ENCODE measurements at places on chromosomes 7 and 10.

DNA sequence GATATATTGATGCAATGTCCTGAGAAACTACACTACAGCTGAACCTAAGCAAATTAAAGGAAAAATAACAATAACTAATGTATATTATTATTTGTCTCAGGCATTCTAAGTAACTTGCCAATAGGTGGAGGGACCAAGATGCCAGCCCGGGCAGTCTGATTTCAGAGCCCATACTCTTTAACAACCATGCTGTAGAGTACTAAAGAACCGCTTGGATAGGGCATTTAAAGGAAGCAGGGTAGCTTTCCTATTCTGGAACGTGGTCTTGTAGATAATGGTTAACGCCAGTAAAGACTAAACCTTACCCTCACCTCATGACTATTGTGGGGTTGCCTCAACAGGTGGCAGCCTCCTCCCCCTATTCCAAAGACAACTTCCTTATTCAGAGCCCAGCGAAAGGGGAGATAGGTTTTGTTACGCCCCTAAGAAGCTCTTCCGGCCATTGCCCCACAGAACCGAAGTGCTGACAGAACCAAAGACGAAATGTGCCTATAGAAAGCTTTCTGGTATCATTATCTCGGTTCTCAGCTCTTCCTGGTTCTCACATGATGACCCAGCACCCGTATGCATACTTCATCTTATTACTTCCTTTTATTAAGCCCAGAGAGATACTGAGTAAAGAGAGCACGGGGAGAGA, 707 bp upstream of the C1GALT1 start:
- DNase-seq, result peak; percentile 15

DNA sequence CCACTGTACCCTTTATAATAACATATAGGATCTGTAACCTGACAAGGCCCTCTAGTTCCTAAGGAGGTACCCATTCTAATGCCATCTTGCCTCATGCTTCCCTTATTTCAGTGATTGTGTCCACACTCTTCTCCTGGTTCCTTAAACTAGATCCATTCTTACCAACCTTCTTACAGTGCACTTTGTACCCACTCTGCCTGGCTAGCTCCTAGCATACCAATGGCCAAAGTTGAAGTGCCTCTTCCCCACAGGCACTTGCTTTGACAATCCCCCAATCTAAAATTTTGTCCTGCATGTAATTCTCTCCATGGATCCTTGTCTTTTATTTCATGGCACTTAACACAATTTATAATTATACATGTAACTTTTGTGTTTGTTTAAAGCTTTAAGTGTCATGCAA, 40.9 kb downstream of the CCDC71L start:
- DNase-seq, result no peak

GRCh38 chr10:131855461-131856401, 45.1 kb upstream of the PPP2R2D start:
- DNase-seq, result no peak

- no peak for DNase-seq
Measured at GRCh38 chr7:27560706-27561235, 101.9 kb downstream of the HIBADH start.

DNA sequence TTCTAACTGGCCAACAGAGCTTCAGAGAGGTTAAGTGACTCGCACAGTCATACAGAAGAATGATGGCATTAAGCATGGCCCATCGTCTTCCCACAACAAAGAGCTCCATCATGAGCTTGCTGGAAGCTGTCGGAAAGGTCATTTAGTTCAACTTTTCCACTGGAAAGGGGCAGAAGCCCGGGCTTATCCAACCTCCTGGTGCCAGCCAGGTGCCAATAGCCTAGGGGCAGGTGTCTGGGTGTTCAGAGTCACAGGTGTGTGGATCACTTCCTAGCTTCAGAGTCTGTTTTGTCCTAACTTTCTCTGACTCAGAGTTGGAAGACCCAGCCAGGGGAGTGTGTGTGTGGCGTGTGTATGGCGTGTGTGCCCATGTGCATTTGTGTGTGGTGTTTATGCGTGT, 1.3 kb upstream of the TRPV6 start:
- DNase-seq, result no peak

Measured in stimulated activated effector memory CD8-positive, alpha-beta T cell treated with anti-CD3 and anti-CD28 coated beads, Interleukin-12 subunit alpha, Interleukin-12 subunit beta, amount 100 ng/mL, for 72 hours (primary cell).